ENCODE measurements at places on chromosomes 3 and 15. TPM values are rescaled to one million over a fixed set of nuclear protein-coding genes. Genes with fewer than 3 reads are reported as not detected.

- peak; percentile 62 for DNase-seq
Observed at GRCh38 chr3:8239718-8240695, 261.6 kb upstream of the LMCD1 start.

DNA sequence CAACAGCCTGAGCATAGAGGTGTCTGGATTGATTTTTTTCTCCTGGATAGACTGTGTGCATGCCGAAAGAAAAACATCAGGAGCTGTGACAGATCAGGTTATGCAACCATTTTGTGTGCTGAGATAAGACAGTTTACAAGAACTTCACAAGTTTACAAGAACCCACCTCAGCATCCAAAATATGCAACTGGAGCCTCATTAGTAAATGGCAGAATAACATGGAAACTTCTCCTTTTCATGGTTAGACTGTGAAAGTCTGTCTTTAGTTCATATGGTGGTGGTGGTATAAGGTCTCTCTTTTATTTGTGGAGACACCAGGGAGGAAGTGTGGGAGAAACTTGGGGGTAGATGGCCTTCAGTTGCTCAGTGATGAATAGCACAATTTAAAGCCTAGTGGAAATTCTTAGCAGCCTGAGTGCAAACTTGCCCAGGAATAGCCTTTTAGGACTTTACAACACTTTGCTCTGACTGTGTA lies 3.7 kb upstream of the ZNF609 start:
- no peak overlapping the region for H3K4me3 ChIP-seq
- H3K27me3 ChIP-seq = no peaks in the 10 kb centered on the region
- H3K27ac ChIP-seq = no peak overlapping the region

GRCh38 chr15:85563731-85564130 lies 183.3 kb downstream of the AKAP13 start:
- H3K4me3 ChIP-seq = peak overlapping the region; percentile 17
- DNase-seq = no peak
- peaks cover 15% of the 10 kb centered on the region for H3K36me3 ChIP-seq
- H3K27ac ChIP-seq = peak overlapping the region; percentile 80
- H3K27me3 ChIP-seq = no peaks in the 10 kb centered on the region

GRCh38 chr15:63295341-63295740 lies 17.9 kb downstream of the APH1B start:
- H3K36me3 ChIP-seq = no peaks in the 10 kb centered on the region
- no peak overlapping the region for H3K27ac ChIP-seq
- no peak overlapping the region for H3K4me3 ChIP-seq

The HIGD2B gene
- total RNA-seq = not detected

The HPS3 gene
- total RNA-seq = 46.4 TPM
